Putamen (tissue), 1 donor: ENCODE measurements at places on chromosomes 2 and 18.
A peak's percentile ranks its signal among the peaks of the same experiment; 100 is the strongest.

GRCh38 chr2:49255409-49255971, 101.2 kb upstream of the FSHR start:
- peak; percentile 14 for DNase-seq

DNA sequence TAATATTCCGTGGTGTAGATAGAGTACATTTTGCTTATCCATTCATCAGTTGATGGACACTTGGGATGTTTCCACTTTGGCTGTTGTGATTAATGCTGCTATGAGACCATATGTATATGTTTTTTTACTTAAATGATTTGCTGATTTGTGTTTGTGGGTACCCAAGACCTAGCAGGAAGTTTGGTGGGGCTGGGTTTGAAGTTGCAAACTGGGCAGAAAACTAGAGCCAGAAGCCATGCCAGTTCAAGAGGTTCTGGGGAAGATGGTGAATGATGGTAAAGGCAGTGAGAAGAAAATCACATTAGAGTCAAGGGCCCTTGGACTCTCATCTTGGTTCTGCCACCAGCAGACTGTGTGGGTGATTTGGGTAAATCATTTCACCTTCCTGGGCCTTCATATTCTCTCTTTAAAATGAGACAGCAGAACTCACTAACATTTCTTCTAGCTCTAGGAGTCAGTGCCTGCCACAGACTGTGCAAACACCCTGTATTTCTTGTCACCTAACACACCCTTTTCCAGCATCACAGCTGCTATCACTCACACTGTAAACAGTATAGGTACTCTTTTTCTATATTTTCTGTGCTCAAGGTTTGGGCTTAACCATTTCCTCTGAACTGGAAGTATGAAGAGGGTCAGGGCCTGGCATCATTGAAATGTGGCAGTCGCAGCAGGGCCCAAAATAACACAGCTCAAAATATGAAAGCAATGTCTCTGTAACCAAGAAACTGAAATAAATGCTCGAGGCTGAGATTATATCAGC, 8.4 kb upstream of the CTLA4 start:
- no peak for DNase-seq

DNA sequence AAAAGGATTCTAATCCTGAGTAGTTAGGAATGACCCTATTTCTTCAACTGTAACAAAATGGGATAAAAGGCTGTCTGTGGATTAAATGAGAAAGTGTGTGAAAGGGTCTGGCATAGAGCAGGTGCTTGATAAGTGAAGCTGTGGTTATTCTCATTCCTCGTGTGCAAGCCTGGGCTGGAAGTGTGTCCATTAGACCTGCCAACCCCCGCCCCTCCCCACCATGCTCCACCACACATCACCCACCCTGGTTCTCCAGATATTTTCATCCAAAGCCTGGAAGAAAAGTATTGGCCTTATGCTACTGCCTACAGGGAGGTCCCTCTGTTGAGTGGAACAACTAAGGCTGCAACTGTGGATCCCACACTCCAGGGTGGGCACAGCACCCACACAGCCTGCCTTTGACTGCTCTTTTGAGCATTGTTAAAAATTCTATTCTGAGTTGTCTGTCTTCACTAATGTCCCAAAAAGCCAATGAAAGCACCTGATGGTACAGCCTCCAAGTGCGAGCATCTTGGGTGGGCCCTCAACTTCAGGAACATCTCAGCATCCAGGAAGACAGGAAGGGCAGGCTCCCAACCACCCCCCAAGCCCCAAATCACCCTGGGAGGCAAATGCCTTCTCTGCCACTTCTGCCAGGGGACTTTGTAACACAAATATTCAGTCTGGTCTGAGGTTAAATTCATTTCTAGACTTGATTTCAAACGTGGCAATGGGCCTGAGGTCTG, 102.8 kb upstream of the PPP1CB start:
- no peak for DNase-seq

- DNase-seq = no peak
Measured at GRCh38 chr2:2650608-2651375, 319.7 kb upstream of the MYT1L start.

DNA sequence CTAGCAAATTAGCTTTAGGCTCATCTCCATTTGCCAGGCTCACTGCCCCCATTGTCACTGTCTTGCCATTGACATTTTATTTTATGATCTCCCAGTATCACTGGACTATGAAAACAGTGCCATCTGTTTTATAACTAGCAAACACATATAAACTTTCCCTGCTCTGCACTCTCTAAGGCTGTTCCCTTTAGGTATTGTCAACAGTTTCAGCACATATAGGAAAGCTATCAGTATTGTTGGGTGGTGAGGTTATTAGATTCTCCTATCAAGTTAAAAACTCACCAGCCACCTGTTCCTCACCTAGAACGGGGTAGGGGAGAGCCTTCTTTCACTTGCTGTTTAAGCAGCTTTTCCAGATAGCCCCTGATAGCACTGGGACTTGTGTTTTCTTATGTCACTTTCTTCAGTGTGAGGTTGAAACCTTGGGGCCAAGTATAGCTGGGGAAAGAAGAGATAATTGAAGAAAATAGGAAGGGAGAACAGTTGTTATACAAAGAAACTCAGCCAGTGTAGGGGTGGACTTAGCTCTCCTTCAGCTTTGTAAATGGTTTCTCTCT, 32.5 kb downstream of the CFLAR start:
- no peak for DNase-seq

GRCh38 chr2:71617266-71617665, 163.9 kb downstream of the DYSF start:
- no peak for DNase-seq

DNA sequence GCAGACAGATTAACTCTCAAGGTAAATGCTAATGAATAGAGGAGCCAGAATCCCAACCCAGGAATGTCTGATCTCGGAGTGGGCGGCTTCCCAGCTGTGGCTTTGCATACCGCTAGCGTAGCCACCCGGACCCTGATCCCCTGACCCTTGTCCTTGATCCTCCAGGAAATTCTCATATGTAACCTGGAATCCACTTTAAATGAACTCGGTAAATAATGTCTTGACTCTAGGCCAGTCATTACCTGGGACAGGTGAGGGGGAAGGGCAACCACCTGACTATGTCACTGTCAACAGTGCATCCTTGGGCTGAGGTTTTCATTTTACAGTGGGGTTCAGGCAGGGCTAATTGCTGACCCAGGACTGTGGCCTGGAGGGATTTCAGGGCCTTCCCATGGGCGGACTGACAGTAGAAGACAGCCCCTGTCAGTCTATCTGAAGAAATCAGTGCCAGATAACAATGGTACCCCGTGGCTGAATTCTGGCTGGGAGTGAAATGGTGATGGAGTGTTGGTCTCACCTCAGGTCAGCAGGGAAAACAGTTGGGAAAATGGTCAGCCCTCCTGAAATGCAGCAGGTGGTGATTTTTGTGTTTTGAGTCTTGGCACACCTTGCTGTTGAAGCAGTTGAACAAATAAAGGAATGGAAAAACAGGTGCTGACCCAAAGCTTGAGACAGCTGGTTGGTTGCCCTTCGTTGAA, 9.6 kb downstream of the ACKR3 start:
- no peak for DNase-seq

GRCh38 chr2:131431336-131431735, 44.6 kb upstream of the TUBA3D start:
- no peak for DNase-seq

DNA sequence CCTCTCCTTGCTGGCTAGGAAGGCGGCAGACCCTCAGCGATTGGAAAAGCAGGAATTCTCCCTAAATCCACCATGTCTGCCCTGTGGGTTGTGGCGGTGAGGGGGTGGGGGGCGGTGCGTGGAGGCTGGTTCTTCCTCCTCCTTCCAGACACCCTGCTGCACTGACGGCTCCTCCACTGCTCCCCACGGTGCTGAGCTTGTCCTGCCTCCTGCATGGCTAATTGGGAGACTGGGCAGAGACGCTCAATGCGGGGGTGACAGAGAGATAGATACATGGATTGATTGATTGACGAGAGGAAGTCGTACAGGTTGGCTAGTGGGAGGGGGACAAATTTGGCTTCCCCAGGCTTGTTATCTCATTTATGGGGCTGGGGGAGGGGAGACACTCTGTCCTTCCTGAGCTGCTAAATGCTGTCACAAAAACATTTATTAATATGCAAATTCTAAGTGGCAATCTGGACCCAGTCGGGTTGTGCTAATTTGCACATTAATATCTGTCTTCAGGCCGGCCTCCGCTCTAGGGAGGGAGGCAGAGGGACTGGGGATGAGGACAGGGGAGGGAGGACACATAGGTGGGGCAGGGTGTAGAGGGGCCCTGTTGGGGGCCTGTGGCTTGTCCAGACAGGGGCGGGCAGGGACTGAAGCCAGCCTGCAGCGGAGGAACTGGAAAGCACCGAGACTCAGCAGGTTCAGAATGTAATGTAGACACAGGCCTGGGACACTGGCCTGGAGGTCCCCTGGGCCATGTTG, 181.6 kb downstream of the CELF4 start:
- no peak for DNase-seq

GRCh38 chr2:47309952-47310800, 92.8 kb upstream of the MSH2 start:
- DNase-seq = no peak

- no peak for DNase-seq
Measured at GRCh38 chr18:9069601-9070000, 32.9 kb upstream of the NDUFV2 start.

DNA sequence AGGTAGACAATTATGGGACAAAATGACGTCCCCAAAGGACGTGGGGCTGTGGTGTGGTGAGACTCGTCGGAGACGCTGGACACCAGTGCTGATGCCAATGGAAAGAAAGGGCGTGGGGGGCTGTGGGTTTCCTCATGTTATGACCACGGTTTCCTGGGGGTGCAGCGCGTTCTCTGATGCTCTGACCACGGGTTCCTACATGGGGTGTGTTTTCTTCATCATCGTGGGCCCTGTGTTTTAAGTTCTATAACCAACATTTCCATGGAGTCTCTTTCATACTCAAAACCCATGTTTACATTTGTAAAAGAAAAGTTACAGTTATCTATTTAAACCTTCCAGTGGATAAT, 141.6 kb downstream of the RTP5 start:
- no peak for DNase-seq

GRCh38 chr18:45741056-45741455, 17.1 kb downstream of the SLC14A1 start:
- no peak for DNase-seq

DNA sequence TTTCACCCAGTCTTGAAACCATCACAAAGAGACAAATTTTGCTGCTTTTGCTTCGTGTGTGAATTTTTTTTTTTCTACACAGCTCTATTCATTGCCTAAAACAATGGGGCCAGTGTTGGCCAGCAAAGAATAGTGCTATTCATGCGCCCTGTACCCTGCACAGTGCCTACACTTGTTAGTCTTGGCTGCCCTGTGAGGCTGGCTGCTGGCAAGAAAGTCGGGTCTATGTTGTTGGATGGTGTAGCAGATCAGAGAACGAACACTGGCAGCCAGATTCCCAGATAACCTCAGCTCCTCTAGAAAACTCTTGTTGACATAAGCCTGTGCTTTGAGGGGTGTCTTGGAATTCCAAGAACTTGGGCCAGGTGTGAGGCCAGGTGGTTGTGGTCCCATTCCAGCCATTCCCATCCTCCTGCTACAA, 455.7 kb upstream of the TCF4 start:
- DNase-seq = peak; percentile 97

DNA sequence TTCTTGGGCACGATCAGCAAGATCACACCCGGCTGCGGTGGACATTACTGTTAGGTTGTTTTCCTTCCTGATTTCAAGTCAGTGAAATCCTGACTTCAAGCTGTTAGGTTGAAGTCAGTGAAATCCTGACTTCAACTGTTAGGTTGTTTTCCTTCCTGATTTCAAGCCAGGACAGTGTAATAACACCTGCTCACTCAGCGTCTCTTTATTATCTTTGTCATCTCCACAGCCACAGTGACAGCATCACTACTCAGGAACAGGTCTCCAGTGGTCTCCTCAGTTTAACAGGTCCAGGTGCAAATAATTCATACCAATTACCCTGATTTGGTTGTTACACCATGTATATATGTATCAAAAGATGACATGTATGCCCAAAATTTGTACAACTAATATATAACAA, 208.1 kb upstream of the REG3G start:
- no peak for DNase-seq

GRCh38 chr18:51867767-51868166, 472.2 kb upstream of the DCC start:
- no peak for DNase-seq

DNA sequence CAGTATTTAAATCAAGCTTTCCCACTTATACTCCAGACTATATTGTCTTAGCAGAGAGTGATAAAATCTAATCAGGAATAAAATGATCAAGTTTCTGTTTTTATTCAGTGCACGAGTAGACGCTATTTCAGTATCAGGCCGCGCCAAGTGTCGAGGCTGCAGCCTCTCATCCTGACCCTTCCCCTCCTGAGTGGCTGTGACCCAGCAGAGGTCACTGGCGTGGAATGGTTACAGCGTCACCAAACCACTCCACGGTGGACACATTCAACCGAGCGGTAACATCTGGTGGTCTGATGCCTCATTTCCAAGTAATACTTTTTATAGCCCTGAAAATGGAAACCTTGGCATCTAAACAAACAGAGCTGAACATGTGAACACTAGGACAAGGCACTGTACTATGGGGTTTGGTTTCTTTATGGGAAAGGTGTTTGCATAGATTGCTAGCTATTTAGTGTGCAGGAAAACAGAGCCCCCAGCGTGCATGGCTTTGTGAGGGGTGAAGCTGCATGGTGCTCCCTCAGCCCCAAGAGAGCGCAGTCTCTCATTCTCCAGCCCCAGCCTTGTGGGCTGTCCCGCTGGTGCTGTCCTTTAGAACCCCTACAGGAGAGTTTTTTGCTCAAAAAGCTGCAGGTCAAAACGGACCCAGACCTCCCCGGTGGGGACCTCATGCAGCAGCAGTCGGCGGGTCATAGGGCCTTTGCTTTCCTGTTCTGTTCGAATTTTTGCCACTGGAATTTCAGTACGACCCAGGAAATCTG, 28.4 kb downstream of the FAM228A start:
- DNase-seq = no peak

- no peak for DNase-seq
Measured at GRCh38 chr2:10254373-10255188, 48.1 kb upstream of the HPCAL1 start.

DNA sequence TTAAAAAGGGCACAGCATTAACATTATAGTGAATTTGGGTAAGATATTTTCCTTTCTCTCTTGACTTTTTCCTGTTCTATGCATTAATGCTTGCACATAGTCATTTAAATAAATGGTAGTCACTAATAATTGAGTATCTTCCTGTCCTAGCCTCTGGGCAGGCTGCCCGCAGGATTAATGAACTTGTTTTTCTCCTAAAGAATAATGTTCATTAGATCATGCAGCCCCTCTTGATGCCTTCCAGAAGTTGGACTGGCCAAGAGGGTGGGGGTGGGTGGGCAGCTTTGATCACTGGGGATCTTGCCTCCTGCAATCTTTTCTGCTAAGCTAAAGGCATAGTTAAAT, 514.5 kb upstream of the CDH2 start:
- no peak for DNase-seq

- DNase-seq = no peak
Measured at GRCh38 chr18:73199151-73199550, 331.4 kb upstream of the NETO1 start.
